Stimulated activated CD8-positive, alpha-beta memory T cell treated with anti-CD3 and anti-CD28 coated beads, Interleukin-4, amount 100 ng/mL, for 4 hours (primary cell): ENCODE measurements at places on chromosomes 5 and 9.

- no peak for DNase-seq
These were observed 117.7 kb downstream of the TARS1 start for GRCh38 chr5:33558489-33558888.

- no peak for DNase-seq
These were observed 39.2 kb downstream of the DCAF10 start for GRCh38 chr9:37839496-37840461.

DNA sequence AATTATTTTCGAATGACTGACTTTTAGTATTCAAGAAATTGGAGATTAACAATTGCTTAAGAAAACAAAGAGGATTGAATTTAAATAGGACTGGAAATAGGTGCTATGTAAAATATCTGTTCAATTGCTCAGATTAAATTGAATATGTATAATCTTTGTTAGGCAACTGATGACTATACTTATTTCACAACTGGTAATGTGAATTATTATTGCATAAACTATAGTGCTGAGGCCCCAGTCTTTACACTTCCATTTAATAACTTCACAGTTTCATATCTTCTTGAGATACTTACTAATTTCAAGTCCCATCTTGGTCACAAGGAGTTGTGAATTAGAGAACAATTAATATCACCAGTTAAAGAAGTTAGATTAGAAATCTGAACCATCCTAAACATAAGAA lies 16.7 kb downstream of the CEP78 start:
- DNase-seq: no peak

GRCh38 chr5:100777680-100778300 lies 125.3 kb downstream of the ST8SIA4 start:
- no peak for DNase-seq

DNA sequence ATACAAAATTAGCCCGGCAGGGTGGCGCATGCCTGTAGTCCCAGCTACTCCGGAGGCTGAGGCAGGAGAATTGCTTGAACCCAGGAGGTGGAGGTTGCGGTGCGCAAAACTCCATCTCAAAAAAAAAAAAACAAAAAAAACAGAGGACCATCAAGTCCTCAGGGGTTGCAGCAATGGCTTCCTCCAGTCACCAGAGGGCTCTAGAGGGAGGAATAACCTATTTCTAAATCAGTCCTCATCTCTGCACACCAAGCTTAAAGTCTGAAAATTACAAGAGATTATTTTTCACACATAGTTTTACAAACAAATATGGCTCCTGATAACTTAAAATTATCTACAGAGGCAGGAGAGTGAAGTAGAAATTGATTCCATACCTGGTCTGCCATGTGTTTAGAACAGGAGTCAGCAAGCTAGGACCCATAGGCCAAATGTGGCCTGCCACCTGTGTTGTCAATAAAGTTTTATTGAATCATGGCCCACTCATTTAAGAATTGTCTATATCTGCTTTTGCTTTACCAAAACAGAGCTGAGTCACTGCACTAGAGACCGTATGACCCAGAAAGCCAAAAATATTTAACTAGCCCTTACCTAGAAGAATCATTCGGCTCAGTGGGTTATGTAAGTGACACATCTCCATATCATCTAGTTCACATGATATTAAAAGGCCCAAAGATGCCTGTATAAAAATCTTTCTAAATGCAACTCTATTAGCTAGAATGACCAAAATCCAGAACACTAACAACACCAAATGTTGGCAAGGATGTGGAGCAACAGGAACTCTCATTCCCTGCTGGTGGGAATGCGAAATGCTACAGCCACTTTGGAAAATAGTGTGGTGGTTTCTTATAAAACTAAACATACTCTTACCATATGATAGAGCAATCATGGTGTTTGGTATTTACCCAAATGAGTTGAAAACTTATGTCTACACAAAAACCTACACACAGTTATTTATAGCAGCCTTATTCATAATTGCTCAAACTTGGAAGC lies 207.7 kb downstream of the FRMD3 start:
- no peak for DNase-seq

GRCh38 chr5:173623296-173623771 lies 6.9 kb upstream of the BOD1 start:
- DNase-seq: no peak

GRCh38 chr9:86519066-86519615 lies 164.9 kb upstream of the TUT7 start:
- no peak for DNase-seq
